ENCODE measurements at places on chromosomes 16 and 17.

DNA sequence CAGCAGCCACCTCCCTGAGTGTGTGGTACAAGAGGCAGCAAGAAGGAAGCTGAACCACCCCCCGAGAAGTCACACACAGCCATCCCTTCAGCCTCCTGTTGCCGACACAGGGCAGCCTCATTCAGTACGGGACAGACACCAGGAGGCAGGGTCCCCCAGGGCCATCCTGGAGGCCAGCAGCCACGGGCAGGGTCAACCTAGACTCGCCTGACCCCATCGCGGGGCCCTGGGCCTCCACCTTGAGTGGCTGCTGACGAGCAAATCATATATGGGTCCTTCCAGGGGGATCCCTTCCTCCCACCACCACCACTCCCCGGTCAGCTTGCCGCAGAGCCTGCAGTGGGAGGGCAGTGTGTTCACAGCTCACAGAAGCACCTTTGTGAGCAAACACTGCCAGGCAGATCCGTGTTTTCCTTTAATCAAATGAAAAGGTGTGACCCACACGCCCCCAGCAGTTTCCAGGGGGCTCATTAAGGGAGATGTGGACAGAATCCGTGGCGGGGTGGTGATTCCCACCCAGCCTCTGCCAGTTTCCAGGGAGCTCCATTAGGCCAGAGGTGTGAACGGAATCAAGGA is 5.6 kb upstream of the ACSF3 start:
- peak; percentile 25 for DNase-seq

DNA sequence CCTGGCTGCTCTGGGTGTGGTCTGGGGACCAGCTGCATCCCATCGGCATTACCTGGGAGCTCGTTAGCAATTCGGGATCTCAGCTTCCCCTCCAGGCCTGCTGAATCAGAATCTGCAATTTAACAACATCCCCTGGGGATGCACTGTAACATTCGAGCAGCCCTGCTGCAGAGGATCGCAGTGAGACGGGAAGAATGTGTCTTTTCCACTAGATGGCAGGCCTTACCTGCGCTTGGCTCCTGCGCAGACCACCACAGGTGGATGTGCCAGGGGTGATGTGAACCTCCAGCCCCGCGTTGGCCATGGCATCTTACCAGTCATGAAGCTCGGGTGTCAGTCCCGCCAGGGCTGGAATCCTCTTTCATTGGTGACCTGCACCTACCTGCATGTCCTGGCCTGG is 209.9 kb downstream of the PRKCB start:
- DNase-seq = no peak

GRCh38 chr16:6645768-6646568 is 686.7 kb upstream of the RBFOX1 start:
- DNase-seq = no peak

DNA sequence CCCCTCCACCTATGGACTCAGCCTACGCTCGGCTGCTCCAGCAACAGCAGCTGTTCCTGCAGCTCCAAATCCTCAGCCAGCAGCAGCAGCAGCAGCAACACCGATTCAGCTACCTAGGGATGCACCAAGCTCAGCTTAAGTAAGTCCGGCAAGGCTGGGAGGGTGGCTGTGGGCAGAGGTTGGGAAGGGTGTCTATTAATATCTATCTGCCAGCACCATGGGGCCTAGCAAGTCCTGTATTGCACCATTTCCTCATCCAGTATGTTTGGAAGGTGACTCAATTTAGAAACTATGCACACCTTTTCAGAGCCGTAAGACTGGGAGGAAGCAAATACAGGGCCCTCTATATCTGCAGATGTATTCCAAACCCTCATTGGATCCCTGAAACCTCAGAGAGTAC is 45.0 kb upstream of the ARHGAP44 start:
- peak; percentile 67 for DNase-seq

GRCh38 chr17:60846175-60846574 is 168.5 kb downstream of the BCAS3 start:
- DNase-seq = no peak

- DNase-seq = no peak
Observed at GRCh38 chr16:3595110-3595486, 16.3 kb downstream of the SLX4 start.

DNA sequence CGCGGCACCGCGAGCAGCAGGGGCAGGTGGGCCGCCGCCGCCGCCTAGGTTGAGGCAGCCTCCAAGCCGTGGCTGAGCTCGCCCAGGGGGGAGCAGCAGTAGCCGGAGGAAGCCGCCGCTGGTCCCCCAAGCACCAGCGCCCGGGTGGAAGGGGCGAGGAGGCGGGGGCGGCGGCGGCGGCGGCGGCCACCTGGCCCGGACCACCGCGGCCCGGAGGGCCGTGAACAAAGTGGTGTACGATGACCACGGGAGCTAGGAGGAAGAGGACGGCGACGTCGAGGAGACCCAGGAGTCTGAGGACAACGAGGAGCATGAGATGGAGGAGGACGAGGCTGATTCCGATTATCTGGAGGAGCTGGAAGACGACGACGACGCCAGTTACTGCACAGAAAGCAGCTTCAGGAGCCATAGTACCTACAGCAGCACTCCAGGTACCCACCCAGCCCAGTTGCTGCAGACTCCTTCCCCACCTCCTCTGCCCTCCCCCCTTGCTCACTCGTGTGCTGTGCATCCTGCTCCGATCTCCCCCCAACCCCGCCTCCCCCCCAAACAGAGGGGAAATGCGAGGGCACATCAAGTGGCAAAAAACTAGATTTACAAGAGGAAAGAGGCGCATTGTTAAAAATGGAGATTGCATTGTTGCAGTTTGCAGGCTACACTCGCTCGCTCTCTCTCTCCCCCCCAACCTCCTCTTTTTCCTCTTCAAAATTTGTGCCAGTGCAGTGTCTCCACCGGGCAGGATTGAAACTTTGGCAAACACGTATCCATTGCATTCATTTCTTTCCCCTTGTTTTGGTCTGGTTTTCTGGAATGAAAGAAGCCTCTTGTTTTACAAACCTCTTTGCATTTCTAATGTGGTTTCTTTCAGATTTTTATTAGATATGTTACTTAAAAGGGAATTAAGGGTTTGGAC is 41.8 kb upstream of the AMZ2 start:
- peak; percentile 40 for DNase-seq

DNA sequence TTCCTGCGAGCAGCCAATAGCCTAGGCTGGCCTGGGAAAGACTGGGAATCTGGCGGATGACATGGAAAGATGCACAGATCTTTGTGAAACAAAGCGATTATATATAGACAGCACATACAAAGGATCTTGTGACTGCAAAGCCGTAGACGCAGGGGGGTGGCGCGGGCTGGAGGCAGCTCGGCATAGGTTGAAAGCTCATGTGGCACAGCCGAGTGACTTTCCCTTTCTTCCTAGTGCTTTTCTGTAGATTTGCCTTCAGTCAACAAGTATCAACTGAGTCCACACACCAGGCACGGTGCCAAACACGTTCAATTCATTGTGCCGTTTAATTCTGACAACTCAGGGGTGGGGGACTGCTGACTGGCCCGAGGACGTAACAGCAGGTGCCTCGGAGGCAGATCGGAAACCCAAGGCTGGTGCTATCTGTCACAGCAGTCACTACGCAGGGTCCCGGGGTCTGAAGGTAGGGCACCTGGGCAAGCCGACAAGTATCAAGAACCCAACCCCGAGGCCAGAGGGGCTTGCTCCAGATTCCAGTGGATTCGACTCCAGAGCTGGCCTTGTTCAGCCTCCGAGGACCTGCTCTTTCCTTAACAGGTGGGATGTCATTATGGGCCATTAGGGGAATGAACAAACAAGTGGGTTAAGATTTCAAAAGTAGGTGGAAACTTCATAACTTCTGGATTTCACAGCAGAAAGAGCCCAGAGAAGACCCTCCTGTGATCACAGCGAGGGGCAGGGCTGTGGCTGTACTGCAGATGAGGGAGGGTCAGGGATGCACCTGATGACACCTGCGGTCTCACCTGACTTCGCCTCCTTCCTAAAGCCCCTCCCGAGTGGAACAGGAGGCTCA is 5.9 kb downstream of the PAM16 start:
- DNase-seq = no peak

Measured in right cardiac atrium (tissue), 5 donors.